ENCODE measurements at places on chromosomes 13 and 19.

- no peak for DNase-seq
Measured at GRCh38 chr13:82938644-82939043, 943.6 kb downstream of the SLITRK1 start.

GRCh38 chr13:80529734-80530133, 188.8 kb upstream of the SPRY2 start:
- no peak for DNase-seq

DNA sequence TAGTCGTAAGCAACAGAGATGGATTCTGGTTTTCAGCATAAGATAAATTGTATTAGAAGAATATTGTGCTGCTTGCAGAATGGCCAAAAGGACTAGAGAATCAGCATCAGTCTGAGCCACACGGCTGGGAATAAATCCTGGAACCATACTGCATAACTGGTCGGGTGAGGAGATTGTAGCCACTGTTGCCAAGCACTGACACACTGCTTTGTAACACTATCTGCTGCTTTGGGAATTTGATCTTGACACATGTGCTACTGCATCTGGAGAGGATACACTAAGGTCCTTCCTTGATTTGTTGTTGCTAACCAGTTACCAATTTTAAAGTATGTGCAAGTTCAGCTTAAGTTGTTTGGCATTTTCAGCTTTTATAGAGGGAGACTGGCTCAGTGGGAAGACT, 1.9 kb downstream of the HNRNPA1L2 start:
- no peak for DNase-seq

GRCh38 chr13:97976610-97977521, 23.4 kb downstream of the IPO5 start:
- peak; percentile 27 for DNase-seq

DNA sequence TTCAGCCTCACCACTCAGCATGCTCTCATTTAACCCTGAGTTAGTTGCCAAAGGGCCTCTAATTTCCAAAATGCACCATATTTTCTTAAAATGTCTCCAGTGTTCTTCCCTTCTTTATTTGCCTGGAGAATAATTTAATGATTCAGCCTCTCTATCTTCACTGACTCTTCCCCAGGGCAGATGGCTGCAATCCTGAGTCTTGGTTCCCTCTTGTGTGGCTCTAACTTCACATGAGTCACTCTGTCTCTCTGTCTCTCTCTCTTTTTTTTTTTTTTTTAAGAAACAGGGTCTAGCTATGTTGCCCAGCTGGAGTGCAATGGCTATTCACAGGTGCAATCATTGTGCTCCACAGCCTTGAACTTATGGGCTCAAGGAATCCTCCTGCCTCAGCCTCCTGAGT, 251.4 kb downstream of the VWA8 start:
- DNase-seq: no peak

GRCh38 chr13:113531041-113531873, 40.7 kb upstream of the DCUN1D2 start:
- DNase-seq: no peak

- DNase-seq: no peak
Measured at GRCh38 chr13:109998037-109998436, 211.7 kb upstream of the IRS2 start.

- no peak for DNase-seq
Measured at GRCh38 chr13:81987159-81987558, 1646.2 kb upstream of the SPRY2 start.

All from hindlimb muscle (tissue), 1 donor.